ENCODE measurements at places on chromosomes 1 and 21.

DNA sequence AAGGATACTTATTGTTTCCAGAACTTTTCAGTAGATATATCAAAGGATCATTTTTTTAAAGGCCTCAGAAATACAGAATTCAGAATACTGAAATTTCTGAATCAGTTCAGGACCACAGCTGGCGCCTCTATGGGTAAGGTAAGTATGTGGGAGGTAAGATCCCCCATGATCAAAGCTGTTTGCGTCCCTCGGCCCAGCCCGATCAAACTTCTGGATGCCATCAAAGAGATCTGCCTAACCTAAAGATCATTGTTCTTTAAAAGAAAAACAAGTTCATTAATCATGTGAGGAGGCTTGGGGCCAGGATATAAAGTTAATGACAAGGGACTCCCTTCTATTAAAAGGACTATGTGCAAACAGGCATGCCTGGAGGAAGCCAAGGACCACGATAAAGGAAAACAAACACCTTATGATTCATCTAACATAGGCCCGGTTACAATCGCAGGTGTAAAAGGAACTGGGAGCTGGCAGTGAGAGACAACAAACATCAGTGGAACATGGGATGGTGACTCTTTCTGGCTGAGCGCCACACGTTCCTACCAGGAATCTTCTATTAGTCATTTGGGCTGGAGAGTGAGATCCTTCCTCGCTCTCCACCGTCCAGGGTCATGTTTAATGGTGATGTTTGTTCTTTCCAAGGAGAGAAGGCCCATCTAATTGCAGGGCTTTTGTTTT is 2.8 kb upstream of the BACE2 start:
- no peak for DNase-seq

DNA sequence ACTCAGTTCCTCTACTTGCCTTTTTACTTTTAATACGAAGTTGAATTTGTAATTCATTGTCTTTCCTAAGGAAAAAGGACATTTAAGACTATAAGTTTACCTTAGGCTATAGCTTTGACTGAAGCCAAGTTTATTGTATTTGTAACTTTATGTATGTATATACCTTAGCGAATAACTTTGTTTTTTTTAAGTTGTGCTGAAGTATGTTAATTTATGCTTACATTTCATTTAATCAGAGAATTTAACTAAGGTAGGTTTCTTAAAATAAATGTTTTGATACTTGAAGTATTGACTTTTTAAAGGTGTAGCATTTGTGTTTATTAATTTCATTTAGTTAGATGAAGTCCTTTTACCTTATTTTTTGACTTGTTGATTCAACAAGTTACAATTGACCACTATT is 55.2 kb upstream of the TPTE start:
- DNase-seq, result no peak

GRCh38 chr1:152048416-152049009 is 11.7 kb upstream of the S100A11 start:
- peak; percentile 66 for DNase-seq

DNA sequence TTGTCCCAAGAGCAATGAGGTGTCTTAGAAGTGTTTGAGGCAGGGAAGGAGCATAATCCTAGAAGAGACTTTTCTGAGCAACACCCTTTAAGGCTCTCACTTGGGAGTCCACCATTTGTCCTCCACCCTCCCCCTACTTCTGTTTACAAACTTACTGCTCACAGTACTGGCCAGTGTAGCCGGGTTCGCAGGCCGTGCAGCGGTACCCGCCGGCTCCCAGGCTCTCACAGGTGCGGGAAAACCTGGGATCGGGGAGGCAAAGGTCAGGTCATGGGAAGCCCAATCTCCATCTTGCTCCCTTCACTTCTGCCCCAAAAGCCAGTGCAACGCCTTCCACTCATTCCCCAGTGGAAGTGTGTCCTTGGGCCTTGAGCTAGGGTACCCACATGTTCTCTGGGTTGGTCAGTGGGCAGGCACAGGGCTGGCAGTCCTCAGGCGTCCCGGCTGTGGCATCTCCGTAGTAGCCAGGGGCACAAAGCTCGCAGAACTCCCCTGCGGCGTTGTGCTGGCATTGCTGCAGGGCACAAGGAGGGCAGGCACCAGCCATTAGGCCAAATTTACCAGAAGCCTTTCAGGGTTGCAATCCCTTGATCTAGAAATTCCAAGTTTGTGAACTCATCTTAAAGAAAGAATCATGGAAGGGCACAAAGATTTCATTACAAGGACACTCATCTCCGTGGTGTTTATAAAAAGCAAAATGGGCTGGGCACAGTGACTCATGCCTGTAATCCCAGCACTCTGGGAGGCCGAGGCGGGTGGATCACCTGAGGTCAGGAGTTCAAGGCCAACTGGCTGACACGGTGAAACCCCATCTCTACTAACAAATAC is 49.8 kb downstream of the LDLRAD2 start:
- no peak for DNase-seq

DNA sequence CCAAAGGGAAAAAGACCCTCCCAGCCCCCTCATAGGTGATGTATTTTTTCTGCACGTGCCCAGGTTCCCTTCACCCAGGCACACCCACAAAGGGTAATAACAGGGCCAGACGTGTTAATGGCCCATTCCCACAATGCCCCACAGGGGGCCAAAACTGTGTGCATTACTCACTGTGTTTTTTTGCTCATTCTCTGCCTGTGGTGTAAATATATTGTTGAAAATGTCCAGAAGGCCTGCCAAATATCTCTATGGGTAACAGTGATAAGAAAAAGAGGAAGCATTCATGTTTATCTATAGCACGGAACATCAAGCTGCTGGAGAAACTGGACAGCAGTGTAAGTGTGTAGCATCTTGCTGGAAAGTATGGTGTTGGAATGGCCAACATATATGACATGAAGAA is 21.9 kb downstream of the RHEX start:
- DNase-seq, result no peak

GRCh38 chr21:27397578-27397977 is 430.7 kb upstream of the ADAMTS5 start:
- DNase-seq, result no peak

- DNase-seq, result no peak
Measured at GRCh38 chr1:240426051-240426450, 185.9 kb downstream of the GREM2 start.

DNA sequence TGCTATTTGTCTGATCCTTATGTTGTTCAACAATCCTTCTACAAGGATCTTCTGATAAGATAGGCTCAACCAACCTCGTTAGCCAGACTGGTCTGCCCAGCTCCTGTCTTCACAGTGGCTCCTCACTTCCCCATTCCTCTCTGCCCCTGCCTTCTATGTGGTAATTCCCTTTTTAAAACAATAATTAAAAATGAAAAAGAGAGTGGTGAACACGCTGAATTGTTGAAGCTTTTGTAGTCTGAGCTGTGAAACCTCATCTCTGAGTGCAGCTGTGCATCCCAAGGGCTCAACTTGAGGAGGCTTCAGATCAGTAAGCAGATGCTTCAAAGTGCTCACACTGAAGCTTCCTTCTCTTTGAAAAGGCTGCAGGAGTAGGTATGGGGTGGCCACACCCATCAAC is 70.7 kb upstream of the JUN start:
- DNase-seq, result no peak

- DNase-seq, result no peak
Measured at GRCh38 chr21:35346697-35347096, 297.6 kb upstream of the RUNX1 start.

DNA sequence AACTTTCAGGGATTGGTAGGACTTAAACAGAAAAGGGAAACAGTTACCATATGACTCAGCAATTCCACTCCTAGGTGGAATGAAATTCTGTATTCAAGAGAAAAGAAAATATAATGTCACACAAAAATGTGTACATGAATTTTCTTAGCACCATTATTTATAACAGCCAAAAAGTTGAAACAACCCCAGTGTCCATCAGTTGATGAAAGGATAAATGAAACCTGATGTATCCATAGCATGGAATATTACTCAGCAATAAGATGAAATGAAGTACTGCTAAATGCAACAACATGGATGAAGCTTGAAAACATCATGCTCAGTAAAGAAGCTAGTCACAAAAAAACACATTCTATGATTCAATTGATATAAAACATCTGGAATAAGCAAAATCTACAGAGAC is 15.5 kb downstream of the EEIG2 start:
- no peak for DNase-seq

DNA sequence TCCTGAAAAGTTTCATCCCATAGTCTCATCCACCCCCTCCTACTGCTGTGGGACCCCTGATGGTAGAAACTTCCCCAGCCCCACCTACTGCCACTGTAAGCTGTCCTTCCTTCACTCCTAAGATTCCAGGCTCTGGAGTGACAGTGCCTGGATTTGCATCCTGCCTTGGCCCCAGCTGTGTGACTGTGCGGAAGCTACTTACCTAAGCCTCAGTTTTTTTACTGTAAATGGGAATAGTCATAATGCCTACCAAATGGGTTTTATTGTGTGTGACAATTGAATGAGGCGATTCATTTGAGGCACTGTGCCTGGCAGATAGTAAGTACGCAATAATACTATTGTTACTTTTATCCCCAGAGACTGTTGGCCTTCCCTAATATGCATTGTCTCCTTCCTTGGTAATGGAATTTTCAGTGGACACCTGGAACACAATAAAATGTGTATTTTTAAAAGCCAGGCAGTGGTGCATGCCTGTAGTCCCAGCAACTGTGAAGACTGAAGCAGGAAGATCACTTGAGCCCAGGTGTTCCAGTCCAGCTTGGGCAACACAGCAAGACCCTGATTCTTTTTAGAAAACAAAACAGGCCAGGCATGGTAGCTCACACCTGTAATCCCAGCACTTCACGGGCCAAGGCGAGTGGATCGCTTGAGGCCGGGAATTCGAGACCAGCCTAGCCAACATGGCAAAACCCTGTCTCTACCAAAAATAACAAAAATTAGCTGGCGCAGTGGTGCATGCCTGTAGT is 55.0 kb upstream of the ZNF326 start:
- DNase-seq, result no peak

DNA sequence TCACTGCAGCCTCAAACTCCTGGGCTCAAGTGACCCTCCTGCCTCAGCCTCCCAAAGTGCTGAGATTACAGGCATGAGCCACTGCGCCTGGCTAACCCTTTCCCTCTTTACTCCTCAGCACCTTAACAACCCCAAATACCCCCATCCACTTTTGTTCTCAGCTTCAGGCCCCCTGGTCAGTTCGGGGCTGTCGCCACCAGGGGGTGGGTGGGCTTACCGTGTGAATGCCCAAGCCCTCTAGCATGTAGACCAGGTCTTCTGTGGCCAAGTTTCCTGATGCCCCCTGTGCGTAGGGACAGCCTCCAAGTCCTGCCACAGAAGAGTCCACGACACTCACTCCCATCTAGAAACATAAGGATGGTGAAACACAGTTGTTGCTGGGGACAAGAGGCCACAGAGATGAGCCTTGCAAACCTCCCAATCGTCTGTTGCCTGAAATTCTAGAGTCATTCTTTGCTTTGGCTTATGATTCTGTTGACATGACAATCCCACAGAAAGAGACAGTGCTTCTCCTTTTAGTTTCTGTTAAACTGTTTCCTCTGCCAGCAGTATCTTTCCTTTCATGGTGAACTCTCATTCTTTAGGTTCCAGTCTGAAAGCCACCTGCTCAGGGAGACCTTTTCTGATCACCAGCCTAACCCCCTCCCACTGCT is 3.8 kb upstream of the GALE start:
- no peak for DNase-seq

DNA sequence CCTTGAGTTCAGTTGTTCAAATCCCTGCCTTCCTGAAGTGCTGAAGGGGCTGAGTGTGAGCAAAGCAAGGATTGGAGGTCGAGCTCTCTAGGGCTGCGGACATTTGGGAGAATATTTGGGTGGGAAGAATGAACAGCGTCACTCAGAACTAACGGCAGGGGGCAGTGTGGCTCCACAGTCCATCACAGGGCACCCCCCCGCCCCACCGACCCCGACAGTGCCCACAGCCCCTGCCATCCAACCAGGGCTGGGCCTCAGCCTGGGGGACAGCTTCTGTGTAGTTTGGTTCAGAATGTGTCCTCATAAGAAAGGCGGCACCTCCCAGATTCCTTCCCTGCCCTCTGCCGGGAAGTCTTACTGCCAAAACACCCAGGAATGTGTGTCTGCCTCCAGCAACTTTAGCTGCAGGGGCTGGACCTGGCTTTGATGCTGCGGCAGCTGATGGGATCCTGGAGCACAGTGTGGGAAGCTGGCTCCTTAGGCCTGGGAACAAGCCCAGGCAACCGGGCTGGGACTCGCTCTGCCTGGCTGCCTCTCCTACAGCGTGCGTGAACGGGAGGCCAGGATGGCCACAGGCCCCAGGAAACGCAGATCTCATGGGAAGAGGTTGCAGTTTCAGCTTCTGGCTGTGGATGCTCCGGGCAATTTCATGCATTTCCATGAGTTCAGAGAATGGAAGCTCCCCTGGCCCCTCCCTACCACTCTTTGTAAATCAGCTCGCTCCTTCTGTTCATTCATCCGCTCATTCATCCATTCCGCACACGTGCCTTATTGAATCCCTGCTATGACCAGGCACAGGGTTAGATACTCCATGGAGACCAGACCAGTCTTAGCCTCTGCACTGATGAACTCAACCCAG is 104.9 kb upstream of the TMPRSS2 start:
- peak; percentile 24 for DNase-seq

GRCh38 chr1:30893776-30894507 is 14.6 kb downstream of the SDC3 start:
- no peak for DNase-seq

DNA sequence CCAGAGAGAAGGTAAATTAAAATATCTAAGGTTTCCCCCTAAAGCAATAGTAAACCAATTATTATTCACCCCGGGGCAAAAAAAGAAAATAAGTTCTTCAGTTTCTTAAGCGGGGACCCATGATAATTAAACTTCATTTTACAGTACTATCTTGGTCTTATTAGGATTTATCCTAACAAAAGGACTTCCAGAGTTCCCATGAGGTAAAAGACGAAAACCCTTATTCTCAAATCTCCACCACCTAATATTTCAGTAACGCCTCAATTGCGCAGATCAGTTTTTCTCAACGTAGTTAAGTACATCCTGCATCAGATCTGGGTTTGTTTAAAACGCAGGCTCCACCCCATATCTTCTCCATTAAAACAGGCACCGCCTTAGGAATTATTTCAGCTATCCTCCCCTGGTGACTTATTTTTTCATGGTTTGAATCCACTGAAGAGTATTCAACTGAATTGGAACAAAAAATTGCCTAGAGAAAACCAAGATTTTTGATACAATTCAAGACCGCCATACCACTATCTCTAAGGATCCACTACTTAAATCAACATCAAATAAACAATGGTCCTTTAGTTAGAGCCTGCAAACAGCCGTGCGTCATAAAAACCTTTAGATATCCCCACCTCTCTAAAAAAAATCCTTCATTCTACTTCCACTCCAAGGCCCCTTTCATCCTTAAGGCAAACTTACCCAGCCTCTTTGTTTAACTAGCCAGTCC is 1.7 kb downstream of the MCL1 start:
- DNase-seq, result peak; percentile 21

- DNase-seq, result peak; percentile 26
Measured at GRCh38 chr1:48744032-48744431, 32.7 kb downstream of the BEND5 start.

DNA sequence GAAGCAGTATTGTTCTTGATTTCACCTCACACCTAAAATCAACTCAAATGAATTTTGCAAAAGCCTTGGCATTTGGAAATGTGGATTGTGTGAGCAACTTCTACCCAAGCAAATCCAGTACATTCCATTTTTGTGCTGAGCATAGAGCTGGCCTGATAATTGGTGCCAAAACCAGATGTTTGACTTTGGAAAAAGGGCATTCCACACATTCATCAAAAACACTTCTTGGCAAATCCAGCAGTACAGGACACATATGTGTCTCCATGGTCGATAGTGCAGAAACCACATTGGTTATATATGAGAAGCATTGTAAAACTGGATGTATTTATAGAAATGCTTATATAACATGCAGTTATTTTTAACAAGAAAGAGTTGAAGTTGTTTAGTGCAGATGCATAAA is 210.4 kb downstream of the KCNK2 start:
- DNase-seq, result no peak

GRCh38 chr1:218466341-218467010 is 121.3 kb downstream of the TGFB2 start:
- no peak for DNase-seq

Data from NCI-H748 treated with DMSO at 0.1 percent for 48 hours (cell line).